ENCODE measurements at places on chromosomes 3 and 15. TPM values are rescaled to one million over a fixed set of nuclear protein-coding genes. Genes with fewer than 3 reads are reported as not detected.

MAN2C1 gene
- 122 TPM for total RNA-seq

VPS39 gene
- 48.4 TPM for total RNA-seq

ECE2 gene
- not detected for total RNA-seq

TIPIN gene
- 6.5 TPM for total RNA-seq

GAP43 gene
- 0.76 TPM for total RNA-seq

PP2D1 gene
- total RNA-seq, result not detected

FBXW12 gene
- not detected for total RNA-seq

MOBP gene
- 0.19 TPM for total RNA-seq

ACOX2 gene
- 11.9 TPM for total RNA-seq

SLC28A1 gene
- total RNA-seq, result 0.24 TPM

PROK2 gene
- total RNA-seq, result 2.0 TPM

CADPS gene
- total RNA-seq, result 1.6 TPM

CD80 gene
- total RNA-seq, result 1.3 TPM

MORC1 gene
- not detected for total RNA-seq

ST3GAL6 gene
- total RNA-seq, result 7.5 TPM

GUCA1C gene
- total RNA-seq, result not detected

TP63 gene
- 0.46 TPM for total RNA-seq

ATP13A5 gene
- not detected for total RNA-seq

TMEM89 gene
- total RNA-seq, result not detected

IMPG2 gene
- 0.38 TPM for total RNA-seq

KLHDC8B gene
- 31.9 TPM for total RNA-seq

CDCP1 gene
- 4.8 TPM for total RNA-seq

SYNPR gene
- not detected for total RNA-seq

CHRNA7 gene
- total RNA-seq, result 3.0 TPM

PLSCR5 gene
- total RNA-seq, result not detected

SMCO1 gene
- total RNA-seq, result not detected

PPARG gene
- total RNA-seq, result 15.4 TPM

GABRA5 gene
- total RNA-seq, result not detected

TRIM69 gene
- 20.0 TPM for total RNA-seq

PLA1A gene
- 2.7 TPM for total RNA-seq

PXK gene
- total RNA-seq, result 24.8 TPM

UBP1 gene
- total RNA-seq, result 57.5 TPM

SLC28A2 gene
- total RNA-seq, result not detected

NAA80 gene
- total RNA-seq, result 11.1 TPM

SEMA3B gene
- 39.7 TPM for total RNA-seq

MASP1 gene
- total RNA-seq, result 13.9 TPM

RLBP1 gene
- not detected for total RNA-seq

CFAP100 gene
- total RNA-seq, result not detected

DUOXA1 gene
- 5.3 TPM for total RNA-seq

SLC9A9 gene
- total RNA-seq, result 20.5 TPM
